ENCODE measurements at places on chromosomes 6 and 20.

GRCh38 chr6:31541059-31541657 lies 645 bp downstream of the DDX39B start:
- peak; percentile 32 for DNase-seq

DNA sequence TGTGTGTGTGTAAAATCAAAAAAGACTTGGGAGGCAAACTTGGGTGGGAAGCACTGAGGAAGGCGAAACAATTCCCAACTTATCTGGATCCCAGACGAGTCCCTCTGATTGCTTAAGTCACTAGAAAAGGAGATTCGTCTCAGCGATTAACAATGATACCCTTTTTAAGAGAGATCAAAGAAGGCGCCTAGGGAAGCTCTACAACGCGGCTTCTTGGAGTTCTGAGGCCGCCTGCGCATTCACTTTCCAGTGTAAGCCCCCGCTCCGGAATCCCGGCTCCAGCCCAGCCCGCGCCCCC lies 8.7 kb upstream of the TBX18 start:
- no peak for DNase-seq

GRCh38 chr20:19745106-19745505 lies 13.0 kb upstream of the RIN2 start:
- no peak for DNase-seq

DNA sequence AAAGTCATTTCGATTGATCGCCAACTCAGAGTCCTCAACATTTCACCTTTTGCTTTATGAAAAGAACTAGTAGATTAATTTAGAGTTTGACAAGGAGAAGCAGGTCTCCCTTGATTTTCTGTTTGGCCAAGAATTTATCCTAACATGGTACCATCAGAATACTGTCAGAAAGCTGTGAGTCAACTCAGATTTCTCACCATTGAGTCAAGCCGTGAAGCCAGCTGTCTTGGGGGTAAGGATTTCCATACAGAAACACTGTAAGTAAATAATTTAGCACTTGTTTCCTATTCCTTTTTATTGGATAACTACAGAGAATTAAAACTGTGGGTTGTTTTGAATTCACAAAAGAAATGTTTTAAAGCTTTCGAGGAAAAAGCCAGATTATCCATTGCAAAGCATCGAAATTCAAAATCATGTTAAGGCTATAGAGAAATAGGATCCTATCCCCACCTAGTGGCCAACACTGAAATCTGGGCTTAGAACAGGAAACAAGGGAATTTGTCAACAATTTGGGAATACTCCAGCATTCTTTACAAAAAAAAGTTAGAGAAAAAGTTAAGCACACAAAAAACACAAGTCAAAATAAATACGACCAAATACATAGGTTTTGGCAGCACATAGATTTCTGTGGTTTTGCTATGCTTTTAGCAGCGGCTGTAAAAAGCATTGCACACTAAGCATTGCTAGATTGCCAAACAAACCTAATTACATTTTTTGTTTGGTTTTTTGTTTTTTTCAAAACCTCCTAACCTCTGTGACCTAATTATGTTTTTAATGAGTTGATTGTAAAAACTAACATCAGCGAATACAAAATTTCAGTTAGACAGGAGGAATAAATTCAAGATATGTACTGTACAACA lies 44.2 kb downstream of the COL11A2 start:
- peak; percentile 78 for DNase-seq

GRCh38 chr6:167336844-167337630 lies 12.2 kb downstream of the TTLL2 start:
- DNase-seq = no peak

- no peak for DNase-seq
Measured at GRCh38 chr6:109397020-109397419, 14.8 kb upstream of the CD164 start.

DNA sequence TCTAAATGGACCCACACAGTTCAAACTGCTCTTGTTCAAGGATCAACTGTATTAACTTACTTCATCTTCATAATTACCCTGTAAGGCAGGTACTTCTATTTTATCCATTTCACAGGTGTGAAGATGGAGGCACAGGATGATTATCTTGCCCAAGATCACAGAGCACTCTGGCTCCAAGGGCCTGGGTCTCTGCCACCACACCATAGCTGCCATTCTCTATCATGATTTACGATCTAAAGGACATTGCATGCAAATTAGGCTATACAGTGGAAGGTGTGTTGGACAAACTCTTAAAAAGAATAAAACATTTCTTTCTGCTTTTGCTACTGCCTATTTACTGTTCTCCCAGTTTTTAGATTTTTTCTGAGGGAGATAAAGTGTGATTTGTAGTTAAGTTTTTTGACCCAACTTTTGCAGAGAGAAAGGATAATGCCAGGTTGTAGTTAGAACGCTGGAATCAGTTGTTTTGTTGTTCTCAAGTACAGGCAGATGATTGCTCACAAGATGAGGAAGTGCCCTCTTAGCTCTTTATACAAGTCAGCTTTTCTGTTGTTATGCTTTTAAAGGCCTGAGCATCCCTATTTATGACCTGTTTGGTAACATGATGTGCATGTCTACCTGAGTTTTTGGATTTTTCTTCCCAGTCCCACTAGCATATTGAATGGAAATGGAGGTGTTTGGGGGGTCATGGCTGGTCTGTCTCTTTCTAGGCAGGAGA lies 247.9 kb downstream of the ZFAND3 start:
- no peak for DNase-seq

- peak; percentile 5 for DNase-seq
Measured at GRCh38 chr6:4162370-4162769, 27.0 kb upstream of the ECI2 start.

DNA sequence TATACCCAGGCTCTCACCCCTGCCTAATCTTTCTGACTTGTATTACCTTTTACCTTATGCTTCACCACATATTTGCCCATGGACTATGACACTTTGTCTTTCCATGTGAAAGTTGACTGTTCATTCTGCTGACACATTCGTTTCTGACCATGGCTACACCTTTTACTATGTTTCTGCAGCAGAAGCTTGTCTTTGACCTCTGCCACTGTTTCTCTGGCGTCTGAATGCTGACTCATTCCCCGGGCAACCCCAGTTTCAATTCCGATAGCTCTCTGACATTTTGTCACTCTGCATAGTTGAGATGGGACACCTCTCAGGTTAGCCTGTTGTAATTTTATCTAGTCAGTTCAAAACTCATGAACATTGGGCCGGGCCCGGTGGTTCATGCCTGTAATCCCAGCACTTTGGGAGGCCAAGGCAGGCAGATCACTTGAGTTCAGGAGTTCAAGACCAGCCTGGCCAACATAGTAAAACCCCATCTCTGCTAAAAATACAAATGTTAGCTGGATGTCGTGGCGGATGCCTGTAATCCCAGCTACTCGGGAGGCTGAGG lies 50.7 kb downstream of the SLC26A8 start:
- no peak for DNase-seq

DNA sequence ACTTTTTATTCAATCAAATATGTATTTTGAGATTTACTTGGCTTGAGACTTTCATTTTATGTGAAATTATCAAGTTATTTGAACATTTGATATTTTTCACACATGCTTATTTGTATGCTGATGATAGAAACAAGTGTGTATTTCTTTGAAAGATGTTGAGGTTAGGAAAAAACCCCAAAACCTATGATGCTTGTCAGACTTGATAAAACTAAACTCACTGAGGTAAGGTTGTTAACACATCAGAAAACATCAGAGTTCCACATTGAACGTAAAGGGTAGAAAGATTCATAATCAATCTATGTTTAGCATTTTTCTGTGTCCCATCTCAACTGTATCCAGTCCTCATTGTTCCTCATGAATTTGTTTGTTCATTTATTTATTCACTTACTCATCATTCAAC lies 12.2 kb downstream of the SF3B5 start:
- no peak for DNase-seq

- DNase-seq = no peak
Measured at GRCh38 chr6:68826501-68826900, 191.4 kb downstream of the ADGRB3 start.

DNA sequence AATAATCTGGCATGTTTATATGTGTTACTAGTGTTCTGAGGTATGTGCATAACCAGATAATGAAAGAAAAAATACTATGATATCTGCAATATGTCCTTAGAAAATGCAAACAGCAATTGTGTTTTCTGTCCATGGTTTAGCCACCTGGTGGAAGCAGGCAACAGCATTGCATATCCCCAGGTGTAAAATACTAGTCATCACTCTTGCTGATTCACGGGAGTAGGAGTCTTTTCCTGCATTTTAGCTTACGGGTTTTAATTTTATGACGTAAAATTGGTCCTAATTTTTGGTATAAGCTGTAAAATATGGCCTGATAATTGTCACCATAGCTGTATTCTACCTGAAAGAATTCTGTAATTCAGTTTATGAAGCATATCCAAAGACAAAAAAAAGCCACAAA lies 2.5 kb downstream of the RNF182 start:
- DNase-seq = no peak

DNA sequence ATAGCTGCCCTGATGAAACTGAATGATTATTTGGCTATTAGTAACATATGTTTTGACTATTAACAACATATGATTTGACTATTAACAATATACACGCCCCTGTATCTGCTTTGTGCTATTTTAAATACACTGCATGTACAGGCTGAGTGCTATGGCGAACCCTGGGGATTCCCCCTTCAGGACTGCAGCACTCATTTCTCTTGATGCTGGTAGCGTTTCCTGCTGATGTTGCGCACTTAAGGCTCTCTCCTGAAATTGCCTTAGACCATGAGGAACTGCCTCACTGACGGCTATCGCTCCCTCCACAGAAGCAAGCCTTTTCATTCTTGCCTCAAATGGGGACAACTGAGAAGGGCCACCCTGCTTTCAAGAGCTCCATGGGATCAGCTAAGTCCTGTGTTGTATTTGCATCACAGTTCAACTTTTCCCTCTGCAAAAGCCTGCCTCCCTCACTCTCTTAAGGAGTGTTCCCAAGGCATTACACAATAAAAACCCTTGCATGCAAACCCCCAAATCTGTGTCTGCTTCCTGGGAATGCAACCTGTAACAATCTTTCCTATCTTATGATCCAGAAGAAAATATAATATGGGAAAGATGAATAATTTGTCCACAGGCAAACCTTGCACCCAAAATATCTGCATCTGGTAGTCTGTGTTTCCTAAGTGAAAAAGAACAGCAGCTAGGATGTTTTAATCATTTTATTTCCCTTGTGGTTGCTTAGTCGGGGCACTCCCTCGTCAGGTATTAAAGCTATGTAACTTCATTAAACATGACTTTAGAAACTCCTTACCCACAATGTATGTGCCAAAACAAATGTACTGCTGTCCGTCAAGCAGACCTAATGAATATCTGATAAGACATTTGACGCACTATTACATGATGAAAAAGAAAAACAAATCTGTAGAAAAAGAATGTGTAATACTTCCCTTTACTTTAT lies 456.4 kb downstream of the COL12A1 start:
- no peak for DNase-seq

GRCh38 chr6:130969791-130970491 lies 93.1 kb downstream of the EPB41L2 start:
- DNase-seq = peak; percentile 9

- DNase-seq = no peak
Measured at GRCh38 chr6:31920811-31921210, 6.7 kb upstream of the C2 start.

GRCh38 chr6:1865585-1865984 lies 255.9 kb downstream of the FOXC1 start:
- DNase-seq = no peak

Data from G401 (cell line).